ENCODE measurements at places on chromosomes 2 and 18.

DNA sequence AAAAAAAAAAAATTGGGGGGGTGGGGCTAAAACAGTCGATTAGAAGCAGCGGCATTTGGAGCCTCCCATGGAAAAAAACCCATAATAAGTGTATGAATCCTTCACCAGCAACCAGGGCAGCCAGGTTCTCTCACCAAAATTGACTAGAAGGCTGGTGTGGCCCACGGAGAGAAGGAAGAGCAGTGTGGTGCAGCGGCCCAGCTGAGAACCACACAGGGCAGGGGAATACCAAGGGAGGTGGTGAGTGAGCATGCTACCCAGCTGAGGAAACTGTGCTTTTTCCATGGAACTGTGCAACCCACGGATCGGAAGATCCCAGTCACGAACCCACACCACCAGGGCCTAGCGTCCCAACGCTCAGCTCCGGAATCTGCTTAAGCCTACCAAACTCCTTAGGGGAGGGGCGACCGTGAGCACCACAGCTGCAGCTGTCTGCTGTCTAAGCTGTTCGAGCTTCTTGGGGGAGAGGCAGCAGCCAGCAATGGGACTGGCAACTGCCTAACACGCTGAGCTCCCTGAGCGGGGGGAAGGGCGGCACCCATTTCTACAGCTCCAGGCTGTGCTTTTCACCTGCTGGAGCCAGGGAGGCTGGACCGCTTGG, 1037.2 kb upstream of the ACVR2A start:
- no peak for DNase-seq

DNA sequence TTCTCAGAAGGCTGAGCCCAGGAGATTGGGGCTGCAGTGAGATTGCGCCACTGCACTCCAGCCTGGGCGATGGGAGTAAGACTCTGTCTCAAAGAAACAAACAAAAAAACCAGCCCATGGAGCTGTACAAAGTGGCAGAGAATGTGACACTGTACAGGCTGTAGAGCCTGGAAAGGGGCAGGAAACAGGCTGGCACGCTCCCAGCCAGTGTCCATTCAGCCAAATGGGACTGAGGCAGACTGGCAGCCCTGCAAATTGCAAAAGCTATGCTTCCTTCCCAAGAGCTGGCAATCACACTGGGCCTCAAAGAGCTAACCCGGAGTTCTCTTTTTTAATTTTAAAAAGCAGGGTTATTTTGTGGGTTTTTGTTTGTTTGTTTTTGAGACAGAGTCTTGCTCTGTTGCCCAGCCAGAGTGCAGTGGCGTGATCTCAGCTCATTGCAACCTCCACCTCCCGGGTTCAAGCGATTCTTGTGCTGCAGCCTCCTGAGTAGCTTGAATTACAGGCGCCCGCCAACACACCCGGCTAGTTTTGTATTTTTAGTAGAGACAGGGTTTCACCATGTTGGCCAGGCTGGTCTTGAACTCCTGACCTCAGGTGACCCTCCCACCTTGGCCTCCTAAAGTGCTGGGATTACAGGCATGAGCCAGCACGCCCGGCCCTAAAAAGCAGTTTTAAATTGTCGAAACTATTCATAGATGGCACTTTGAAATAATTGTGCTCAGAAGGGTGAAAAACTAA, 42.8 kb downstream of the SCRN3 start:
- no peak for DNase-seq

DNA sequence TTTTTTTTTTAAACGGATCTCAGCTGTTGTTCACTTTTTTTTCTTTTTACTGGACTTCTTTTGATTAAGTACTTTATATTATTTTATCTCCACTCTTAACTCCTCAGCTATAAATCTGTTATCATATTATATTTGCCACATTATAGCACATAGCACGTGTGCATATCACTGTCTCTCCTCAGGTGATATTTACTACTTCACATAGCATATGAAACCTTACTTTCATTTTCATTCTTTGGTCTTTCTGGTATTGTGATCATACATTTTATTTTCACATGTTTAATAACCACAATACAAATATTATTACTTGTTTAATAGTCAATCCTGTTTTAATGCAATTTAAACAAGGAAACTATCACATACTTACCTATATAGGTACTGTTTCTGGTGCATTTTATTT, 993.1 kb upstream of the TMEFF2 start:
- DNase-seq = no peak

DNA sequence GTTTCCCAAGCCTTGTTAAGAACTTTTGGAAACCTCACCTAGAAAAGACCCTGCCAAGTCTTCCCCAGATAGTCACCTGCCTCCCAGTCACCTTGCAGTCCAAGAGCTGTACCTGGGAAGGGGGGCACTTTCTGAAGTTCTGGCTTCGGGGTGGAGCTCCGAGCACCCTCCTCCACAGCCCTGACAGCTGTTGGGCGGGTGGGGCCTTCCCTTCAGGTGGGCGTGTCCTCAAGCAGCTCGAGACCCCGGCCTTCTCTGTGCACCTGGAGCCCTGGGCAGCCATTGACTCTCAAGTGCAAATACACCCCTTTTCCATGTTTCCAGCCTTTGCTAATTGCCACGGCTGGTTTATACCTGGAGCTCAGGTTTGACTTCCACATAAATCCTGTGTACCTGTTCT, 37.0 kb upstream of the IGFBP5 start:
- DNase-seq = no peak

- DNase-seq = no peak
These were observed 44.2 kb downstream of the TGIF1 start for GRCh38 chr18:3494245-3494526.

DNA sequence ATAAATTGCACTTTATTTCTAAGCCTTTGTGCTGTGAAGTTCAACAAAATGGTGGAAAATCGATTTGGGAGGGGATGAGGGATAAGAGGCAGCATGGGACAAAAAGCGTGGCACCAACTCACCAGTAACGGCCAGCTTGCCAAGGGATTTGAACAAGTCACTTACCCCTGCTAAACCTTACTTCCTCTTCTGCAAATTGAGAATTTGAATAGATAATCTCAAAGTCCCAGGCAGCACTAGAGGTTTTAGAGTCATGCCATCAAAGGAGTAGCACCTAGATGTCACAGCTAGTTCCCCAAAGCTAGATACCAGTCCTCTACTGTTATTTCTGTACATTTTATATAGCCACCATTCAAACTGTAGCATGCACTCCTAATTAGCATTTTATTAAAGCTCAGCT, 83.7 kb upstream of the VRK2 start:
- no peak for DNase-seq

- no peak for DNase-seq
These were observed 238.8 kb downstream of the LDLRAD4 start for GRCh38 chr18:13457327-13457726.

Data from Jurkat, Clone E6-1 (cell line).